Hematopoietic multipotent progenitor cell treated with erythropoietin and hydrocortisone succinate and interleukin-3 and kit ligand, for 8 days (in vitro differentiated cells): ENCODE measurements at places on chromosomes 11 and 22.

DNA sequence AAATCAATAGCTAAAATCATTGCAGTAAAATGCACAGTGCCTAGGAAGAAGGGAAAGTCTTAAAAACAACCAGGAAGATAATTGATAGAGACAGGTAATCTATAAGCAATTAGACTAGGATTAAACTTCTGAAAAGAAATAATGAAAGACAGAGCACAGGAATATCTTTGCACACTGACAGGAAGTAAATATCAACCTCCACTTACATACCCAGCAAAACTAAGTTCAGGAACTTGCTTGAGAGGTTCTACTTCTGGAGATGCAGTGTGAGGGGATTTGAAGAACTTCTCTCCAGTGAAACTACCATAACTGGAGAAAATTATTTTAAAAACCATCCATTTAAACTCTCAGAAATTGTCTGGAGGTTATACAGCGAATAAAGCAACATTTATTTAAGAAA lies 104.1 kb downstream of the EHF start:
- DNase-seq: no peak

DNA sequence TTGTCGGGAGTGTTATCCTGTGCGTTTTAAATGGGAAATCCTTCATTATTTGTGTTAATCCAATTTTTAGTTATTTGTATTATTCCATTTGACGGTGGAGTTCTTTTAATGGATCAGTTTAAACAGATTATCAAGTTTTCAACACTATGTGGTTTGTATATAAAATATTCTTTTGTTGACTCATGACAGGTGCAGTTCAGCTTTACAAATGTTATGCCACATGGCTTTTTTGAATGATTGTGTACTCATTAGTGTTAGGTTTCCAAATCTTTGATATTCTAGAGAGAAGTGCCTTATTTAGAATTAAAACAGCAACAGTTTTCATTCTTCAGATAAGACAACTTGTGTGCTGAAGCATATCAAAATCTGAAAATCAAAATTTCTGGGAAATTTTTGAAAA lies 2.4 kb downstream of the JAM3 start:
- no peak for DNase-seq

GRCh38 chr11:13292970-13293369 lies 15.4 kb downstream of the BMAL1 start:
- DNase-seq: no peak

DNA sequence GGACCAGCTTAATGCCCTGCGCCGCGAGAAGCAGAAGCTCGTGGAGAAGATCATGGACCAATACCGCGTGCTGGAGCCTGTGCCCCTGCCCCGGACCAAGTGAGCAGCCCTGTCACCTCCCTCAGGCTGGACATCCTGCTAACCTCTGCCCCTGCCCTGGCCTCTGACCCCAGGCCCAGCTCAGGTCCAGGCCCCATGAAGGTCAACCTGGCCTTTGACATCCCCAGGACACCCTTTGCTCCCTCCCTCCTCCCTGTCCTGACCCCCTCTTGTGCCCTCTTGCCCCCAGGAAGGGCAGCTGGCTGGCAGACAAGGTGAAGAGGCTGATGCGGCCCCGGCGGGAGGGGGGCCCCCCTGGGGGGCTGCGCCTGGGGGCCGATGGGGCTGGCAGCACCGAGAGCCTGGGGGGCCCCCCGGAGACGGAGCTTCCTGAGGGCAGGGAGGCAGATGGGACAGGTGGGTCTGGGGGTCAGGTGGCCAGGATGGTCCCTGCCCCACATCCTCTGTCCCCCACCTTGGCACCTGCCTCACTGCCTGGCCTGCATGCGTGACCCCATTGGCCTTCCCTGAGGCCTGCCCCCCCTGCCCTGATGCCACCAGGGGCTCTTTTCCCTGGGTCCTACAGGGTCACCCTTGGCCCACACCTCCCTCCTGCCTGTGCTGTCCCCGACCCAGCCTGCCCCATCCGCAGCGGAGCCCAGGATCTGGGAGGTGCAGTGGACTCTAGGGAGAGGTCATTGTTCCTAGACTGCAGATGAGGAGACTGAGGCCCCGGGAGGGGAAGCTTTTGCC lies 5.1 kb upstream of the RPS6KA4 start:
- no peak for DNase-seq

DNA sequence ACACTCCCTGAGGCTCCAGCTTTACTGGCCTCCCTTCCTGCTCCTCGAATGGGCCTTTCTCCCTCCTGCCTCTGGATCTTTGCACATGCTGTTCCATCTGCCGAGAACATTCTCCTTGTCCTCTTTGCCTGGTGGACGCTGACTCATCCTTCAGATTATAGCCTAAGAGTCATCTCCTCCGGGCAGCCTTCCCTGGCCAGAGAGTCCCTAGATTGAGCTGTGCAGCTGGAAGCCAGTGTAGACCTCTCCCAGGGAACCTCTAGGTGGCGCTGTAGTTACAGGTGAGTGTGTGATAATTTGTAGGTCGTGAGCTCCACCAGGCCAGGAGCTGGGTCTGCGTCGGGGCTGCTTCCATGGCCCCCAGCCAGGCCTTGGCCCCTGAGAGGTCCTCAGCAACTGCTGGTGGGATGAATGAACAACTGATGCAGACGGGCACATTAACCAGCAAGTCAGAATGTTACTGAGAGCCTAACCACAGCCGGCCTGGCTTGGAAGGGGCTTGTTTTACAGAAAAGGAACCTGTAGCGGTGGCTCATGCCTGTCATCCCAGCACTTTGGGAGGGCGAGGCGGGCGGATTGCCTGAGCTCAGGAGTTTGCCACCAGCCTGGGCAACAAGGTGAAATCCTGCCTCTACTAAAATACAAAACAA lies 8.7 kb downstream of the PNPLA5 start:
- DNase-seq: peak; percentile 76

- no peak for DNase-seq
Measured at GRCh38 chr11:107478922-107479321, 21.3 kb upstream of the CWF19L2 start.

DNA sequence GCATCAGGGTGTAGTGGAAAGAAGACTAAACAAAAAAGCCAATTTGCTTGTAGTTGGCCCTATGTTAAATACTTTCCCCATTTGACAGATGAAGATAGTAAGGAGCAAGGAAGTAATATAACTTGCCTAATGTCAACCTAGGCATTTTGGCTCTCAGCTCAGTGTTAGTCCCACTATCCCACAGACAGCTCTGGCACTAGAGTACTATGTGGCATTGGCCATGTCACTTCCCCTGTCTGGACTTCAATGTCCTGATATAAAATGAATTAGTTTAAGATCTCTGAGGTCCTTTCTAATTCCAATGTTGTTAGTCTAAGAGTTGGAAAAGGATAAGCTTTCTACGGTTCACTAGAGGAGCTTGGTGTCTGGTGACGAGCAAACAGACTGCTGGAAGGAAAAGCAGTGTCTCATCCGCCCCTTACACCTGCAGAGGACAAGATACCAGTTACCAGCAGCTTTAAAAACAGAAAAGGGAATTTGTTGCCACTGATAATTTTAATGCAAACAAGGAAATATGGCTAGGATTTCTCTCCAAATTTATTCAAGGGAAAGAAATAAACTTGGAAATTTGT lies 92.5 kb downstream of the RELT start:
- DNase-seq: no peak

- DNase-seq: no peak
Measured at GRCh38 chr11:20668844-20669819, at the start of gene NELL1. Gene NELL1, plus strand, starts transcription at chr11:20669586.

GRCh38 chr11:58923300-58923788 lies 15.9 kb upstream of the GLYATL1 start:
- DNase-seq: peak; percentile 46

DNA sequence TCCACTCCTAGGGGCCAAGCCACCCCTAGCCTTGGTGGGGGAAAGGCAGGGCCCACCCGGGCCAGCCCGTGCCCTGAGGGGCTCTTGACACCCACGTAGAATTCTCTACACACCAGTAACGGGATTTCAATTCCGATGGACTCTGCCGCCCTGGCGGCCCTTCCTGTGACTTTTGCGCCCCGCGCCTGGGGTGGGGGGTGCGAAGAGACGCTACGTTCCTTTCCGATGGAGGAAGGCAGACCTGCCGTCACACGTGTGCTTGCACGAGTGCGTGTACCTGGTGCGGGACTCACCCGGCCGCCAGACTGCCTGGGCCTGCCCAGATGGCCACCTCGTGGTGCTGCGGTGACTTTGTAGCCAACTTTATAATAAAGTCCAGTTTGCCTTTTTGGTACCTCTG lies 5.5 kb downstream of the NPAS4 start:
- no peak for DNase-seq

DNA sequence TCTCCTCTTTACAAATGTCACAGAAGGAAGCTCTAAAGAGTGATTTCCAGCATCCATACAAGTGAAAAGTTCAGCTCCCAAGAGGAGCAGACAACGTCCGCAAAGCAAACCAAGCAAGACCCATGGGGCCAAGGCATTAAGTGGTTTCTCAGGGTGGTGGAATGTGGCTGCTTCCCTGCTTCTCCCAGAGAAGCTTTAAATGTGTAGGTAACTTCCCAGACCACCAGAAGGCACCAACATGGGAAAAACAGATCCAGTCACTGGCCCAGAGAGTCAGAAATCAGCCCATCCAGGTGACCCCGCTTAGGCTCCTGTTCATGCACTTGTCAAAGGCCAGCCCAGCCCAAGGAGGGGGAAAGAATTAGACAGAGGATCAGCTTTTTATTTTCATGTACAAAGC lies 13.3 kb upstream of the PHF21A start:
- no peak for DNase-seq

- DNase-seq: peak; percentile 61
Measured at GRCh38 chr11:61833926-61834277, 5.8 kb downstream of the FADS2 start.

DNA sequence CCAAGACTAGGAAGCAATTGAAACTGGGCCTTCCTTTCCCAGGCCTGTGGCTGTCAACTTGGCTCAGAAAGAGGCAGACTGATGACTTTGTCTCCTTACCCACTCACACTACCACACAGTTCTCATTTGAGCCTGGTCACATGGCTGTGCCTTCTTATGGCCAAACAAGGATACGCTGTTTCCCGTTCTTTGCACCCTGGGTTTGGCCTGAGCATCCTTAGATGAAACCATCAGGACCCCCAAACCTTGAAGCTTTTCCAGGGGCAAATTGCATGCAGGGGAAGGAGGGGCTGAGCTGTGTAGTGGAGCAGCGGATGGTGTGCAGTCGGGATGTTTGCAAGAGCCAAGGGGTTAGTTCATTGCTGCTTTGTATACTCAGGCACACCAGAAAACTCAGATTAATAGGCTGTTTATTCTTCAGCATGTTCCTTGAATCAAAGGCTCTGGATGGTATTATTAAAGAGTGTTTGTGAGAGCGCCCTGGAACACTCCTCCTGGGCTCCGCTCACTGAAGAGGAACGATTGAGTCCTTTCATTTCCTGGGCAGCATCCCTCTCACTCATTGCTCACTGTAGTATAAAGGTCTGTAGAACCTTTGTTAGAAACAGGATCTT lies 69.8 kb downstream of the ARFGAP2 start:
- no peak for DNase-seq

DNA sequence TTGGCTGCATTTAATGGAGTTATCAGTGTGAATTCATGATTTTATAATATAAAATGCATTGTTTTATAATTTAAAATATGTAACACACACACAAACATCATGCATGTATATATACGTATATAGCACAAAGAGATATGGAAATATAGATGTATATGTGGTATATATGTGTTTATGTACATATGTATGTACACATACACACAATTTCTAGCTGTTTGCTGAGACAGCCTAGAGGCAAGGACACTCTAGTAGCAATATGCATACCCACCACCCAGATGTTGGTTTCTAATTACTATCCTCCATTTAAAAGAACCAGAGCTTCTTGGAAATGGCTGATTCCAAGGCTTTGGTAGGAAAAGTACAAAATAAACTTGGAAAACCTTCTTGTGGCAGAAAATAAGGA lies 50.4 kb downstream of the RBFOX2 start:
- no peak for DNase-seq

GRCh38 chr11:70470127-70470526 lies 71.8 kb downstream of the CTTN start:
- DNase-seq: peak; percentile 99

GRCh38 chr22:20786536-20786979 lies 12.6 kb downstream of the SERPIND1 start:
- DNase-seq: no peak

- DNase-seq: no peak
Measured at GRCh38 chr22:16914006-16914405, 88.8 kb upstream of the XKR3 start.

GRCh38 chr11:118597556-118597955 lies 9.9 kb upstream of the PHLDB1 start:
- DNase-seq: no peak

DNA sequence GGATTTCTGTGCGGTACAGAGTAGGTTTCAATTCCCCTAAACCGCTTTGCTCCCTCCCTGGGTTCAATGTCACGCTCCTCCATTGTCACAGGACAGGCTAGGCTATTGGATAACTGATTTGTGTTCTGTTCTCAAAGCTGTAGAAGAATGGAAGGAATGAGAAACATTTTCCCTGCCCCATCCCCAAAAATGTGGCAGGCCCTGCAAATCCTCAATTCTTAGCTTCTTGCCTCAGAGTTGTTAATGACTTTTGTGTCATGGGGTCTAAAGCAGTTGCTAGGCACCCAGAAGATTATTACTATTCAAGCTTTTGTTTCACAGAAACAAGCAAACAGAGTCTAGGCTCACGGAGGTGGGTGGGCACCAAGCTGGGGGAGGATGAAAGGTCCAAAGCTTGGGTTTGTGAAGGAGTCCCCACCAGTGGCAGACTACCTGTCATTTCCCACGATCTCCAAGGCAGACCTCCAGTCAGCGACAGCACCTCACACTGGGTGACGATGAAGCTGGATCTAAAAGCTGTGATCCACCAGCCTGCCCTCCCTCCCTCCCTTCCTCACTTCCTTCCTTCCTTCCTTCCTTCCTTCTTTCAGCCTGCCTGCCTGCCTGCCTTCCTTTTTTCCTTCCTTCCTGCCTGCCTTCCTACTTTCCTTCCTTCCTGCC lies 1080.2 kb downstream of the OPCML start:
- DNase-seq: no peak

- DNase-seq: peak; percentile 37
Measured at GRCh38 chr11:35103366-35104208, 35.4 kb upstream of the CD44 start.

GRCh38 chr11:97548280-97548679 lies 1158.5 kb downstream of the JRKL start:
- no peak for DNase-seq
